Stimulated activated CD4-positive, alpha-beta T cell treated with anti-CD3 and anti-CD28 coated beads, Interleukin-4, amount 100 ng/mL, for 24 hours (primary cell): ENCODE measurements at places on chromosomes 1 and 21.

- no peak for DNase-seq
Observed at GRCh38 chr1:118481126-118481525, 296.1 kb upstream of the SPAG17 start.

DNA sequence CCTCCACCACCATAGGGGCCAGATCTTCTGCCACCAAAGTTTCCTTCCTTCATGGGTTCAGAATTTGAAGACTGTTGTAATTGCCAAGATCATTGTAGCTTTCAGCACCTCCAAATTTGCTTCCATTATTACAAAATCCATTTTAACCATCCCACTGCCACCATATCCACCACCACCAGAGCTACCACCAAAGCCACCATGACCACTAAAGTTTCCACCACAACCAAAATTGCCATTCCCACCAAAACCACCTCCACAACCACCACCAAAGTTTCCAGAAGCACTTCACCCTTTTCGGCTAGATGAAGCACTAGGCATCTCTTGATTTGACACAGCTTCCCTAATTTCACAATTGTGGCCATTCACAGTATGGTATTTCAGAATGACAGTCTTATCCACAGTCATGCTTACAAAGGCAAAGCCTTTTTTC is 45.2 kb downstream of the SLC30A7 start:
- DNase-seq, result no peak

- no peak for DNase-seq
Observed at GRCh38 chr1:53822931-53823330, 15.2 kb downstream of the NDC1 start.

GRCh38 chr1:920010-920409 is 3.7 kb upstream of the SAMD11 start:
- DNase-seq, result no peak

DNA sequence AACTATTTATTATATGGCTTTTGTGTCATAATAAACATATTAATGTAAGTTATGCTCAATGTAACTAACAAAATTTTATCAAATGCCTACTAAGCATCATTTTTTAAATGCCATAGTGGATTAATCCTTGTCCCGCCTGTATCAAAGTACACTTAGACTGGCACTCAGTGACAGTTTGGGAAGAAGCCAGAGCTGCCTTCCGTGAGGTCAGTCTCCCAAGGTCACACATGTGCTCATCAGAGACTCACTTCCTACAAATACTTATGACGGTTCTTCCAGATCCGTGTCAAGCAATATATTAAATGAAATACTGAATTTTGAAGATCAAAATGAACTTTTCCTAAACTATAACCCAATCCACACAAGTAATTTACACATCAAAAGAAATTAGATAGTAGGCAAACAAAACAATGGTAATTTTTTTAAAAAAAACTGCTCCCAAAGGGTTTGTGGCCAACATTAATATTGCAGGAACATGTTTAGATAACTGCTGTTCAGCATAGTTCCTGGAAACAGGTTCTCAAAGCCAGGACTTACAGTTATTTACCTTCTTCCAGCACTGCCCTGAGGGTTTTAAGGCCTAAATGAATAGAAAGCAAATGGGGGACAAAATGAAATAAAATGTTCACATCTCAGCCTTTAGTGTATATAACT is 27.2 kb downstream of the WLS start:
- no peak for DNase-seq

GRCh38 chr1:96096613-96097321 is 624.8 kb upstream of the PTBP2 start:
- no peak for DNase-seq

- DNase-seq, result no peak
Observed at GRCh38 chr1:94863297-94863911, 43.2 kb downstream of the SLC44A3 start.

GRCh38 chr1:217134857-217135568 is 411.8 kb upstream of the ESRRG start:
- no peak for DNase-seq

- no peak for DNase-seq
Observed at GRCh38 chr1:58804853-58805565, 21.2 kb upstream of the JUN start.
